ENCODE measurements at places on chromosomes 4 and X.

GRCh38 chr4:175646802-175647201 lies 165.3 kb downstream of the GPM6A start:
- no peak for DNase-seq

DNA sequence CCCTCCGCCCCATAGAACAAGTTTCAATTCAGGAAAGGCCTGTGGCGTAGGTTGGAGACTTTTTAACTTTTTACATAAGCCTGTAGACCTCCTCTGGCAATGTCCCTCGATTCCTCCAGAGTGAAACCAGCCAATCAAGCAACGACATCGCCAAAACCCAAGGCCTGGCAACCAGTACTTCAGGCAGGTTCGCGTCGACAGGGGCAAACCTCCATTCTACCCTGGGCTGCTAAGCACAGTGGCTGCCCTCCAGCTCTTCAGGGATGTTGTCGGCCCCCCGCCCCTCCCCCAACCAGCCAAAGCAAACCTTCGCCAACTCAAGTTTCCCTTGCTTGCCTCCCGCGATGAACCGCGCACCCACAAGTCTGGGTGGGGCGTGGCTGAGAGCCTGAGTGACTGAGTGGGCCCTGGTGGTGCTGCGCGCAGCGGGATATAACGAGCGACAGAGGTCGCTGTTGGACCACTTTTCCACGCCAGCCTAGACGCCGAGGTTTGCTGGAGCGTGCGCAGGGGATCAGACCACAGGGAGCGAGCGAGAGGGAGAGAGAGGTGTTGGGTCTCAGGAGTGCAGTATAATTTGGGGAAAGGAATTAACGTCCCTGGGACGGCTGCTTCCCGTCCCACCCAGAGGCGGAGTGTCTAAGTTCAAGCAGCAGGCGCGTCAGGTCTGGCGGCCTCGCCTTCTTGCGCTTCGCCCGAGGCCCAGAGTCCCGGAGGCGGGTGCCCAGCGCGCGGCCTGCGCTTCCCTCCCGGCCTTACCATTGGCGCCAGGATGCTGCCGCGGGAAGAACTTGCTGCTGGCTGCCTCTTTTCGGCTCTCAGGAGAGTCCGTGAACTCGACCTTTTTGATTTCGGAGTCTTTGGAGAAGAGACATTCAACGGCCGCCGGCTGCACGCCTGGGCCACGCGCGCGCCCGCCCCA lies 9.0 kb upstream of the PITX2 start:
- peak; percentile 8 for DNase-seq

DNA sequence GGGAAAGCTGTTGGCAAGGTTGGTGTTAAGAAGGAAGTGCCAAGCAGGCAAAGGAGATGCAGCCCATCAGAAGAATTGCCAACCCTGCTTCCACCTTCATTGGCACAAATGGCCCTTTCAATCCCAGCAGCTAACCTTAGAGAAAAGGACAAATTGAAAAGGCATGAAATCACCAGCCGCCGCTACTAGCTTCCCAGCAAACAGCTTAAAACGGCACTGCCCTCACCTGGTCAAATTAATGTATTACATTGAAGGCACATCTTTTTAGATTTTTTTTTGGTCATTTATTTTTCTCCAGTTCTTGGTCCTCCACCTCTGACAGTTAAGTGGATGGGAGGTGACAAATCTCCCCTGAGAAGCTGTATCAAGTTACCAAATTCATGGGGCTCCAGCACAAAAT lies 51.0 kb upstream of the NHSL2 start:
- DNase-seq, result peak; percentile 54

GRCh38 chr4:173537613-173538147 lies 7.7 kb upstream of the HAND2 start:
- DNase-seq, result no peak

DNA sequence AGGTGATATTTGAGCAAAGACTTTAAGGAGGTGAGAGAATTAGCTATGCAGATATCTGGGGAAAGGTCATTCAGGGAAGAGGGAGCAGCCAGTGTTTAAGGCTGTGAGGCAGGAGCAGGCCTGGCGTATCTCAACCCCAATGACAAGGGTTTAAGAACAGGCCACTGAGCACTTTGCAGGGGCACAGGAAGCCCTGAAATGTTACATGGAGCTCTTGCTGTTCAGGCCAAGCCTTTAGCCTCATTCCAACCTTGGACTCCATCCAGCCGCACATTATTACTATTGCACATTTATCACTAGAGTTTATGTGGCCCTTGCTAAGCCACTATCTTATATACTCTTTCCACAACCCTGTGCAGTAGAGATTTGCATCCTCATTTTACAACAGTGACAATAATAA lies 114.0 kb downstream of the EFNB1 start:
- no peak for DNase-seq

All from CD4-positive, alpha-beta T cell treated with Interleukin-17A for 1 hour (primary cell).